ENCODE measurements at places on chromosomes 3 and 15. TPM values are rescaled to one million over a fixed set of nuclear protein-coding genes. Genes with fewer than 3 reads are reported as not detected.

DNA sequence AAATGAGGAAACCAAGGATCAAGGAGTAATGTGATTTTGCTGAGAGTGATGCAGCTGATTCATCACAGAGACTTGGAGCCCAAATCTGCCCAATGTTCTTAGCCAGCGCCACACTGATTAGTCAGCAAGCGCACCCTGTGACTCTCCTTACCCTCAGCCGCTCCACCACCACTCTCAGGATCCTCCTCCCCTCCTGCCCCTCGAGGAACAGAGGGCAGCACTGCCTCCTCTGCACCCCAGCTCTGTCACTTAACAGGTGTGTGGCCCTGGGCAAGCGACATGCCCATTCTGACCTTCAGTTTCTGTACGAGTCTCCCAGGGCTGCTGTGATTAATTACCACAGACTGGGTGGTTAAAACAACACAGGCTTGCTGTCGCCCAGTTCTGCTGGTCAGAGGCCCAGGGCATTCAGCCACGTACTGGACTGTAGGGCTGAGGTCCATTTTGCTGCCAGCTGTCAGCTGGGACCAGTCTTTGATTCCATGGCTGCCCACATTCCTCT is 36.1 kb upstream of the HRH1 start:
- no peak for DNase-seq
- H3K4me1 ChIP-seq = peaks cover 12% of the 10 kb centered on the region
- H3K27me3 ChIP-seq = no peaks in the 10 kb centered on the region
- H3K4me3 ChIP-seq = no peak overlapping the region
- H3K27ac ChIP-seq = peak overlapping the region; percentile 25
- no peaks in the 10 kb centered on the region for H3K36me3 ChIP-seq

DNA sequence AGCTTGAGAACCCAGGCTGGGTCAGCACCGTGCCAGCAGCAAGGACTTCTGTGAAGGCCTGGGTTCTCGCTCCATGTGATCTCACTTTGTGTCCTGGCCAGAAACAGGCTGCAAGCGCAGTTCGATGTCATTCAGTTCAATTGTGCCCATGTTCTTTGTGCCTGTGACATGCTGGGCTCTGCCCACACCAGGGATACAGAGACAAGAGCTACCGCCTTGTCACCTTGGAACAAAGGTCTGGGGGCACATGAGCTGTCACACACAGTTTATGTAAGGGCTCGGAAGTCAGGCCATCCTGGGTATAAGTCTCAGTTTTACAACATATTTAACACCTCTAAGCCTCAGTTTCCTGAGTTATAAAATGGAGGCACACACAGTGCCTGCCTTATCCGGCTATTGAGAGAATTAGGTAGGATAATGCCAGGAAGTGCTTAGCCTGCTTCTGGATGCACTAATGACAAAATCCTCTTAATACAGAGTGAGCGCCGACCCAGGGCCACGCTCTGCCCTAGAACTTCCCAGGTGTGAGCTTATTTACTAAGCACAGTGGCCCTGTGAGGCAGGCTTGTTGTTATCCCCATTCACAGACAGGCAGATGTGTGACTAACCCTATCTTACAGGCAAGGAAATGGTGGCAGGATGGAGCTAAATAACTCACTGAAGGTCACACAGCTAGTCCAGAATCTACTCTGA is 50.4 kb upstream of the LIMD1 start:
- no peak overlapping the region for H3K4me3 ChIP-seq
- no peaks in the 10 kb centered on the region for H3K27me3 ChIP-seq
- H3K36me3 ChIP-seq = 0 out of 2 replicates have a peak, but pooled peaks cover 6% of the 10 kb centered on the region
- no peak overlapping the region for H3K27ac ChIP-seq
- H3K4me1 ChIP-seq = peaks cover 43% of the 10 kb centered on the region
- no peak for DNase-seq

The PLSCR4 gene
- total RNA-seq = 7.8 TPM

- H3K27ac ChIP-seq = peak overlapping the region; percentile 93
- H3K4me3 ChIP-seq = peak overlapping the region; percentile 84
- H3K27me3 ChIP-seq = no peaks in the 10 kb centered on the region
These were observed 1.5 kb upstream of the MYNN start for GRCh38 chr3:169771497-169772304.

GRCh38 chr3:190382082-190382481 is 5.9 kb upstream of the CLDN16 start:
- no peak for DNase-seq
- H3K36me3 ChIP-seq = no peaks in the 10 kb centered on the region
- no peaks in the 10 kb centered on the region for H3K27me3 ChIP-seq
- peaks cover 48% of the 10 kb centered on the region for H3K4me1 ChIP-seq
- H3K4me3 ChIP-seq = no peak overlapping the region

GRCh38 chr15:28125673-28126651 is 26.8 kb upstream of the OCA2 start:
- no peak overlapping the region for H3K4me3 ChIP-seq
- no peak for DNase-seq
- H3K36me3 ChIP-seq = peaks cover 78% of the 10 kb centered on the region
- no peak overlapping the region for H3K27ac ChIP-seq
- H3K27me3 ChIP-seq = no peaks in the 10 kb centered on the region

DNA sequence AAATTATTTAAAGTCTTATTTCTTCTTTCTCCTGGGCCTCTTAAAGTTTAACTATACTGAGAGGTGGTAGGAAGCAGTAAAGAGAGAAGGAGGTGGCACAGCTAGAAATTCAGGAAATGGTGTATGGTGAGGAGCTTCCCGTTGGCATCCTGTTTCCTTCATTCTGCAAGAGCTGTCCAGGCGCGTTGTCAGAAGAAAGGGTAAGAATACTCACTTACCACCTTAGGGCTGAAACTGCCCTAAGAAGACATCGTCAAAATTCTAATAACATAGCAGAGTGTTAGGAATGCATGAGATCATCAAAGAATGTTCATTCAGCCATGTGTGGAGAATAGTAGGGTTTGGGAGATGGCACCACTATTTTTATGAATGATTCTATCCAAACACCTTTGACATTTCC is 699.6 kb downstream of the MCTP2 start:
- no peak overlapping the region for H3K27ac ChIP-seq
- no peaks in the 10 kb centered on the region for H3K27me3 ChIP-seq
- DNase-seq = no peak
- H3K36me3 ChIP-seq = no peaks in the 10 kb centered on the region
- H3K4me3 ChIP-seq = no peak overlapping the region
- no peaks in the 10 kb centered on the region for H3K4me1 ChIP-seq

- DNase-seq = no peak
- no peaks in the 10 kb centered on the region for H3K27me3 ChIP-seq
- H3K36me3 ChIP-seq = no peaks in the 10 kb centered on the region
- no peaks in the 10 kb centered on the region for H3K4me1 ChIP-seq
These were observed 76.8 kb downstream of the ATP2B2 start for GRCh38 chr3:10428406-10429091.

DNA sequence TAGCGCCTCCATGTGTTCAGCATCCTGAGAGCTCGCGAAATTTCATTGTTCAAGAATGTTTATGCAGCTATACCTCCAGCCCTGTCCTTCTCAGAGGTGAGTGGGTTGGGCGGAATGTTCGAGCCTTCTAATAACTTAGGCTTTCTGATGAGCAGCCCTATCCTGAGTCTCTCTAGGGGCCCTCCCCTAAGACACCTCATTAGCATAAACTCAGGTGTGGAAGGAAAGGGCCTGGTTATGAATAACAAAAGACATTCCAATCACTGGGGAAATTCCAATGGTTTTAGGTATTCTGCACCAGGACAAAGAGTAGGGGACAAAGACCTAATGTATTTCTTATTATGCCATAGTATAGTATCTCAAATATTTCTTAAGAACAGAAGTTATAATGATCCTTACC is 138.1 kb upstream of the PDZRN3 start:
- no peak overlapping the region for H3K27ac ChIP-seq
- H3K4me1 ChIP-seq = peaks cover 24% of the 10 kb centered on the region
- DNase-seq = no peak

DNA sequence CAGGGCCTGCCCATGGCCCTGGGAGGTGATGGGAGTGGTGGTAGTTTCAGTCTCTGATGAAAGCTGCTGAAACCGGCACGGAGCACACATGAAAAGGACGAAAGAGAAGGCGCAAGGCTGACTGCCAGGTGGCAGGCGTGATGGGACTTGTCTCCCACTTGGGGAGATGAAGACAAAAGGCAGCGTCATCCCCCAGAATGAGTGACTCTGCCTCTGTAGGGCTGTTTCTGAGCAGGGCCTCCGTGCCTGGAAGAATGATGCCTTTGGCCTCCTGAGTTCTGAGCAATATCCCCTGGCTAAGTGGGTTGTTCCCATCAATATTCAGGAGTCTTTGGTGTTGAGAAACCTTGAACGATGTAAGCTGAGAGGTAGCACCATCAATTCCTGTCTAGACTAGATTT is 237.8 kb downstream of the OPA1 start:
- H3K36me3 ChIP-seq = no peaks in the 10 kb centered on the region
- DNase-seq = no peak
- H3K4me1 ChIP-seq = peaks cover 8% of the 10 kb centered on the region

The SNTN gene
- not detected for total RNA-seq

DNA sequence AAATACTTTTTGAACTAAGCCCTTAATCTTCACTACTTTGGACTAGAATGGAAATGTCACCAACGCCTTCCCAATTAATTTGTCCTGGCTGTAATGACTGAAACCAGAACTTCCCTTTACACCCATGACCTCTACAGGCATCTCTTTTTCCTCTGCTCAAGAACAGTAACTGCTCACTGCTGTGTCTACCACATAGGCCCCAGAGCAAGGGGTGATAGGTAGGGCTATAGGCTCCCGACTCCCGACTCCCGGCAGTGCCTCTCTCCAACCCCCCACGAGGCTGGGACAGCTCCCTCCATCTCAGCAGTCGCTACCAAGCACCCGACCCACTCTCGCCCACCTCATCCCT is 384 bp upstream of the LEKR1 start:
- no peak for DNase-seq
- H3K4me3 ChIP-seq = peak overlapping the region; percentile 57
- no peaks in the 10 kb centered on the region for H3K36me3 ChIP-seq
- H3K4me1 ChIP-seq = peaks cover 29% of the 10 kb centered on the region

DNA sequence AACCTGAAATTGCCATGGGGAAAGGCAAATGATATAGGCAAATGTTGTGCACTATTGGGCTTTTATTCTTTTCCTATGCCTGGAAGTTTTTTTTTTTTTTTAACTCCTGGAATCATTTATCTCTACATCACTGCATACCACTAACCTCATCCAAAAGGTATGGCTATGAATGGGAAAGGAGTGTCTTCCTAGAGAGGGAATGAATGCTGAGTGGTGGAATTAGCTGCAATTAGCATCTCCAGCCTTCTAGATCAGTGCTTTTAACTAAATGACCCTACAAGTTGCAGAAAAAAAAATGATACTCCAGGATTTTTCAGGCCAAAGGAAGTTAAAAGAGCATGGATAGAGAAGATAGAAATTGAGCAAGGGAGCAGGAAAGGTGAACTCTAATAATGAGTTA is 429.8 kb upstream of the PDZRN3 start:
- H3K36me3 ChIP-seq = no peaks in the 10 kb centered on the region
- H3K4me3 ChIP-seq = no peak overlapping the region
- no peak overlapping the region for H3K27ac ChIP-seq
- no peaks in the 10 kb centered on the region for H3K4me1 ChIP-seq
- H3K27me3 ChIP-seq = no peaks in the 10 kb centered on the region

The TRAT1 gene
- not detected for total RNA-seq

- peaks cover 36% of the 10 kb centered on the region for H3K36me3 ChIP-seq
- H3K4me1 ChIP-seq = peaks cover 46% of the 10 kb centered on the region
- peak overlapping the region; percentile 65 for H3K4me3 ChIP-seq
- H3K27me3 ChIP-seq = no peaks in the 10 kb centered on the region
These were observed 1.3 kb upstream of the THBS1 start for GRCh38 chr15:39579487-39580116.

The SH2D7 gene
- total RNA-seq = not detected

- no peaks in the 10 kb centered on the region for H3K4me1 ChIP-seq
- DNase-seq = no peak
- no peak overlapping the region for H3K4me3 ChIP-seq
- H3K36me3 ChIP-seq = no peaks in the 10 kb centered on the region
These were observed 435.6 kb downstream of the MECOM start for GRCh38 chr3:169227911-169228310.

GRCh38 chr3:37604336-37604833 is 257.3 kb upstream of the CTDSPL start:
- H3K36me3 ChIP-seq = no peaks in the 10 kb centered on the region
- DNase-seq = no peak
- H3K4me1 ChIP-seq = peaks cover 19% of the 10 kb centered on the region
- H3K4me3 ChIP-seq = no peak overlapping the region
- H3K27me3 ChIP-seq = peaks cover 29% of the 10 kb centered on the region

The CACNA2D2 gene
- total RNA-seq = not detected

- peak; percentile 69 for DNase-seq
- H3K27ac ChIP-seq = peak overlapping the region; percentile 35
- no peak overlapping the region for H3K4me3 ChIP-seq
- H3K4me1 ChIP-seq = peaks cover 60% of the 10 kb centered on the region
- H3K36me3 ChIP-seq = no peaks in the 10 kb centered on the region
These were observed 255.5 kb downstream of the UACA start for GRCh38 chr15:70507772-70508371.

DNA sequence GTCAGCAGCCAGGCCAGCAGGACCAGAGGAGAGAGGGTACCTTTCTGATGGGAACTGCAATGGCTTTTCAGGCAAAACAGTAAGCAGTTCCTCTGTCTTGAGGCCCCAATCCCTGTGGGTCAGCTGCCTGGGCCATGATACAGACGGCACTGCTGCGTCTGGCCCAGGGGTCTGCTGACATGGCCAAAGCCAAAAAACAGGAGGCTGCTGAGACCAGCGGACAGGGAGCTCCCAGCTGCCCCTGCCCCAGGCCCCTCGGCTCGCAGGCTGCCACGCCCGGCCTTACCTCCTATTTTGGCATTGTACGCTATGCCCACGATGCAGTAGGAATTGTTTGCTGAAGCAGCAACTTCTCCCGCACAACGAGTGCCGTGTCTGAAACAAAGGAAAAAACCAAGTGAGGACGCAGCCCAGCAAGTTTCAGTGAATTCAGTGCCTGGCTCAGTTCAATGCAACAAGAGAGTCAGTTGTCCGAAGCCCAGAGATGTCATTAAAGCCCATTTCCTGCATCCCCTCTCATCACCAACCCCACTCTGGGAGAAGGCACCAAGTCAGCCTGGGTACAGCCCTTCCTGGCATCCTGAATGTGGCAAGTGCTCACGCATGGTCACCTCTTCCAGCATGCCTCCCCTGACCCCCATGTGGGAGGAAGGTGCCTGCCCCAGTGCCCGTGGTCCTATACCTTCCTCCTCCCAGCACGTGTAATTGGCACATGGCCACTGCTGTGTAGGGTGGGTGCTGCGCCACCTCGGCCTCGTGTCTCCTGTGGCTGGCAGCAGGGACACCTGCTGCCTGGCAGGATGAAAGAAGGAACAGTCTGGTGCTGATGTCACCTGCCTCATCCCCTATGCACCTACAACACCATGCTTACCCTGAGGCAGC is 61.7 kb downstream of the PCSK6 start:
- H3K27me3 ChIP-seq = no peaks in the 10 kb centered on the region
- no peak overlapping the region for H3K4me3 ChIP-seq
- no peaks in the 10 kb centered on the region for H3K36me3 ChIP-seq
- no peaks in the 10 kb centered on the region for H3K4me1 ChIP-seq
- no peak overlapping the region for H3K27ac ChIP-seq

The AMIGO3 gene
- 4.0 TPM for total RNA-seq

DNA sequence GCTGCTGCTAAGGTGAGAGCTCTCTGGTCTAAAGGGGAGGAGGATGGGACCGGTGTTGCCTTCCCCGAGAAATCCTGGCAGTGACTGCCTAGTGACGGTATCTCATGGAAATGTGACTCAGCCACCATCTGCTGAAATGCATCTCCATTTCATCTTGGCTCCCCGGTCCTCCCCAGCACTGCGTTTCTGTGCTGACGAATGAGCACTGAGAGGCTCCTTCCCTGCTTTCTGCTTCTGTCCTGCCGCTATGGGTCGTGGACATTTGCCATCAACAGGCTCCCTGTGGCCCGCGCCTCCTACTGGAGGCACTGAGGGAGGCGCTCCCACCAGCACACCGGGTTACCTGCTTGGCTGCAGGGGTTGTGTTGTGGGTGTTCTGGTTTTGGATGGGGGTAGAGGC is 13.5 kb upstream of the SEC13 start:
- H3K4me1 ChIP-seq = no peaks in the 10 kb centered on the region
- DNase-seq = no peak
- no peak overlapping the region for H3K27ac ChIP-seq
- H3K27me3 ChIP-seq = peaks cover 17% of the 10 kb centered on the region

Measured in SJSA1 (cell line).